SHP77 (cell line): ENCODE measurements at places on chromosomes 13 and 19.
A peak's percentile ranks its signal among the peaks of the same experiment; 100 is the strongest.

DNA sequence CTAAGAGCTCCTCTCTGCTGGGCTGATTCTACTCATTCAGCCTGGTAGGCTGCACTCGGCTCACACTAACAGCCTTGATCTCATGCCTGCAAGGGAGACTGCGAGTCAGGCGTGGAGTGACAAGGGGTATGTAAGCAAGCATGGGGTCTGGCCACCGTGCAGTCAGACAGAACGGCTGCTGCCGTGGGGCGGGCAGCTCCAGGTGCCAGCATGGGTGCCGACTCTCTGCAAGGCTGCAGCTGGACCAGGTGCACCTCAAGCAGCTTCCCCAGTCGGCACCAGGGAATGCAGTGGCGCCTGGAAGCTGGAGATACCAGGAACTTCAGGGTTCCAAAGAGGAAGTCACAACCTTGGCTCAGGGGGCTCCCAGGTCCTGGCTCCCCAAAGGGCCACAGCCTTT is 892.3 kb downstream of the OLFM4 start:
- peak; percentile 45 for DNase-seq

- no peak for DNase-seq
These were observed 2.6 kb upstream of the CLC start for GRCh38 chr19:39740395-39740794.

GRCh38 chr19:38323291-38323690 is 3.6 kb downstream of the KCNK6 start:
- DNase-seq = no peak

- no peak for DNase-seq
These were observed 16.5 kb upstream of the LATS2 start for GRCh38 chr13:21077788-21078353.

DNA sequence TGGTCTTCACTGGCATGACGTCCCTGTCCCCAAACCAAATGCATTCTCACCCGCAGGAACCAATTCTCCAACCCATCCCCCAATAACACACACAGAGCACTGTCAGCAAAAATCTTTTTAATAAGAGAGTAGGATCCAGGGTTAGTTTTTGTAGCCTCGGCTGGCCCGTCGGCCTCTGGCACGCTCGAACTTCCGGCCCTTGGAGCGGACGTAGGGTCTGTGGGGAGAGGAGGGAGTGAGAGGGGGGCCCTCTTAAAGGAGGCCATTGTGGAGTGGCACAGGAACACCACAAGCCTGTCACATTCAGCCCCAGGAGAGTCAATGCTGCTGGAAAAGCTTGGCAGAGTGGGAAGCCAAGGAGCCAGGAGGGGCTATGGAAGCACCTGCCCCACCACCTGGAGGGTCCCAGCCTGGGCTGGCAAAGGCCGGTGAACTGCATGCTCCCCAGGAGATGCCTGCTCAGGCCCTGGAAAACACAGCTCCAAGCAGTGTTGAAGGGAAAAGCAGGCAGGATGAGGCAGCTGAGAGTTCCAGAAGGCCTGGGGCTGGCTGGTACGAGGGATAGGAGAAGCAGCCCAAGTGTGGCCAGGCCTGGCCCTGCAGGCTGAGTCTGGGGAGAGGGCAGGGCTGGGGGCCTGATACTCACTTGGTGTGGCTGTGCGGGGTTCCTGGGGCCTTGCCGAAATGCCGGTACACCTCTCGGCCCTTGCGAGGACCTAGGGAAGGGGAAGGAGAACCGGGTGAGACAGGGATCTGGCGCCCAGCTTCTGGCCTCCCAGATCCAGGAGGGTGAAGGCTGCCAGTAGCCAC is 560 bp upstream of the FAM83E start:
- DNase-seq = no peak

DNA sequence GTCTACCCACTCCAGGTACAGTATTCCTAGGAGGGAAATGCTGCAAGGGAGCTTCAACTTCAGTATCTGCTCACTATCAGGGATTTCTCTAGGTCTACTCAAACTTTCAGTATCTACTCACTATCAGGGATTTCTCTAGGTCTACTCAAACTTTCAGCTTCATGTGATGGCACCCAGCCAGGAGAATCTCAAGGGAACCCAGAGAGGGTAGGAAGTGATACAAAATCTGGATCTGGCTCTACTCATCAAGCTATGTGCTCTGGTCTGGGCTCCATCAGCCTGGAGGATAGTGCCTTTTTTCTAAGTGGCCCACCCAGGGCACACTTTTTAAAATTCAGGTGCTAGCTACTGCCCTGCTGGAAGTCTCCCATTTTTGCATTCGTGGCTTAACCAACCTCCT is 52.3 kb upstream of the FNDC3A start:
- DNase-seq = no peak

GRCh38 chr13:50376895-50377575 is 361.8 kb downstream of the KCNRG start:
- DNase-seq = no peak

GRCh38 chr19:28823338-28823961 is 389.5 kb downstream of the UQCRFS1 start:
- no peak for DNase-seq

- no peak for DNase-seq
These were observed 304.8 kb upstream of the MAB21L1 start for GRCh38 chr13:35781036-35782000.

- no peak for DNase-seq
These were observed 218.0 kb downstream of the RGCC start for GRCh38 chr13:41675306-41675705.

DNA sequence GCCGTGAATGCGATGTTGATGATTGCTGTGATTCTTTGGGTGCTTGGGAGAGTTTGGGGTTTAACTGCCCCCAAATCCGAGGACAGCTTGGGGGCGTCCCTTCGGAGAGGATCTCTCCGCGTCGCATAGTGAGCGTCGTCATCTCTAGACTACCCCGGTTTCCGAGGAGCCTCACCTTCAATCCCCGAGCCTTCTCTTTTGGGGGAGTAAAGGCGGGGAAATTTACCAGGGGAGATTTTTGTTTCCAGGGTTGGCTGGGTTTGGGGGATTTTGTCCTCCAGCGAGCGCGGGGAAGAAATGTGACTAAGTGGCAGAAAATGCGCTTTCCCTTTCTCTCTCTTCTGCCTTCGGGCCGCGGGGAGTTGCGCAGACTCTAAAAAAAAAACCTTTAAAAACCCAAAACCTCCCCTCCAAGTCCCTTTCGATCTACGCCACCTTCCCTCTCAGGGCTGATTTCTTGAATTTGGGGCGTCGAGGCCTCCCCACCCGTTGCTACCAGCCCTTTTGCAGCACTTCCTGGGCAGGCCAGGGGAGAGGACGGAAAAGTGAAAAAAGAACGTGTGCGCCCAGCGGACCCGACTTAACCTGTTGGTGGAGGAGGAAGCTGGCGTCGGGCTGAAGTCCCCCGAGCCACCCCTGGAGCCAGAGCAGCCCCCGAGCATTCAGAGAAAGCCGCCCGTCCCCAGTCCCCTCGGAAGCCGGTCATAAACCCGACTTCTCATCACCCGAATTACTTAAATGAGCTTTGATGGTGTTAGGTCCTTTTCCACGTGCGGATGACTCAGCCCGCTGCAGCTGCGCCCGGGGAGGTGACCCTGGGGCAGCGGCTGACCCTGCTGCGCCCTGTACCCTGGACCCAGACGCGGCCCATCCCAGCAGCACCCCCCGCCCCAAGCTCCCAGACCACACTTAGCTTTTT is 17.7 kb downstream of the NFIX start:
- DNase-seq = no peak
